ENCODE measurements at places on chromosomes 16 and 17. TPM values are rescaled to one million over a fixed set of nuclear protein-coding genes. Genes with fewer than 3 reads are reported as not detected.

- no peaks in the 10 kb centered on the region for H3K36me3 ChIP-seq
- H3K4me1 ChIP-seq, result peaks cover 18% of the 10 kb centered on the region
- no peak overlapping the region for H3K4me3 ChIP-seq
- peaks cover 10% of the 10 kb centered on the region for H3K27me3 ChIP-seq
- no peak for DNase-seq
These were observed 105.9 kb downstream of the ABCC12 start for GRCh38 chr16:48049847-48050246.

DNA sequence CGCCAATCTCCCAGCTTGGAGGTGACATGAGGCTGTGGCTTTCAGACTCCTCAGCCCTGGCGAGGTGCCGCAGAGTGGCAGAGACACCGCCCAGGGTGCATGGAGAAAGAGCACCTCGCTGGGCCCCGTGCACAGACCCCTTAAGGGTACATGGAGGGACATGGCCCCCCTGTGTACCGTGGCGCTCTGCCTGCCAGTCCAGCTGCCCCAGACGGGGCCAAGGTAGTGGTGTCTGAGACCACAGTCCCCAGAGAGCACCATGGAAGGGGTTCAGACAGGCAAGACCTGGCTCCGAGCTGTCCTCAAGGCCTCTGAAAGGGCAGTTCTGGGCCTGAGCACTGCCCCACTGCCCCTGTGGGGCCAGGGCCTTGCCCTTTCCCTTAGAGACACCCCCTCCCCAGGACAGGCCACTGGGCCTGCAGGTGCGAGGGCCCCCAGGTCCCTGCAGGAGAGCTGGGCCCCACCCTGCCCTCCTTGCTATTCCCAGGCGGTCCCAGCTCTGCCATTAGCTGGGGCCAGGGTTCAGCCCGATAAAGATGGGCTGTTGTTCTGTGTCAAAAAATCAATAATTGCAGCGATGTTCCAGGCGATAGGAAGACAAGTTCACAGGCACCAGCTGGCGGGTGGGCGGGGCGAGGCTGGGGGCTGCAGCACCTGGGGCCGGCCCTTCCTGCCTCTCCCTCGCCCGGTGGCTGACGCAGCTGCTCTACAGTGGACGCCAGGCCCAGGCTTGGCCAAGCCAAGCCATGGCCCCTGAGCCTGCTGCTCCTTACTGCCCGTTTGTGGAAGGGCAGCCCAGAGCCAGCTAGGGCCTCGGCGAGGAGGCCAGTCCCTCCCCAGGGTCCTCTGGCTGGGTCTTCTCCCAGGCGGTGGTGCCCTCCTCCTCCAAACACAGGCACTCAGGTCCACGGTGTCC lies 51.7 kb downstream of the ZFPM1 start:
- H3K36me3 ChIP-seq, result peaks cover 1% of the 10 kb centered on the region
- H3K27ac ChIP-seq, result peak overlapping the region; percentile 95
- peaks cover 30% of the 10 kb centered on the region for H3K4me1 ChIP-seq
- H3K4me3 ChIP-seq, result peak overlapping the region; percentile 57
- no peaks in the 10 kb centered on the region for H3K27me3 ChIP-seq

Gene TRIM47
- total RNA-seq, result 1.0 TPM

Gene HCRT
- not detected for total RNA-seq

DNA sequence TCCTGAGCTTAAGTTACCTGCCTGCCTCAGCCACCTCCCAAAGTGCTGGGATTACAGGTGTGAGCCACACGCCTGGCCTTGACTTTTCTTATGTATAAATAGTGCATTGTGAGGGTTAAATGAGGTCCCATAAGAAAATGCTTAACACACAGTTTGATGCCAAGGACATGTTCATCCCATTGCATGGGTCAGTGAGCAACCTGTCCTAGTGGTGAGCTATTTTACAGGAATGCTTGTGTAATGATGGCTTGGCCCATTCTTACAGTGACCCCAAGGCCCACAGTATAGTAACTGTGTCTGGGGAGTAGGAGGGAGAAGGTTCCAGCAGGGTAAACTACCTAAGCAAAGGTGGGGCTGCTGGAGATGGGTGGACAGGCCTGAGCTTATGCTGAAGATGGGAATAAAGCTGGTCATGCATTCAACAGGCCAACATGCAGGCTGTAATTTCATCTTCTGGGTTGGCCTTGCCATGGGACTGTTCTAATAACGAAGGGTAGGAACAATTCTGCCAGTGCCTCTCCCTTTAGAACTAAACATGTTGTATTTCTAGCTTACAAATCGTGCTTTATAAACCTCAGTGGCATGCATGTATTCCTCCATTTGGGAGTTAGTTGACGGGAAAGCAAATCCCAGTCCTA lies 6.2 kb downstream of the ACSF2 start:
- H3K27ac ChIP-seq, result no peak overlapping the region
- H3K27me3 ChIP-seq, result no peaks in the 10 kb centered on the region
- peaks cover 3% of the 10 kb centered on the region for H3K36me3 ChIP-seq
- peaks cover 33% of the 10 kb centered on the region for H3K4me1 ChIP-seq
- DNase-seq, result no peak
- H3K4me3 ChIP-seq, result no peak overlapping the region

- H3K36me3 ChIP-seq, result no peaks in the 10 kb centered on the region
- DNase-seq, result no peak
- peaks cover 10% of the 10 kb centered on the region for H3K27me3 ChIP-seq
- H3K4me1 ChIP-seq, result peaks cover 6% of the 10 kb centered on the region
- no peak overlapping the region for H3K4me3 ChIP-seq
These were observed 29.3 kb downstream of the C17orf67 start for GRCh38 chr17:56804454-56804853.

GRCh38 chr16:85544668-85545067 lies 68.5 kb upstream of the GSE1 start:
- no peak overlapping the region for H3K27ac ChIP-seq
- peaks cover 3% of the 10 kb centered on the region for H3K27me3 ChIP-seq
- H3K4me3 ChIP-seq, result no peak overlapping the region
- no peak for DNase-seq
- no peaks in the 10 kb centered on the region for H3K36me3 ChIP-seq

DNA sequence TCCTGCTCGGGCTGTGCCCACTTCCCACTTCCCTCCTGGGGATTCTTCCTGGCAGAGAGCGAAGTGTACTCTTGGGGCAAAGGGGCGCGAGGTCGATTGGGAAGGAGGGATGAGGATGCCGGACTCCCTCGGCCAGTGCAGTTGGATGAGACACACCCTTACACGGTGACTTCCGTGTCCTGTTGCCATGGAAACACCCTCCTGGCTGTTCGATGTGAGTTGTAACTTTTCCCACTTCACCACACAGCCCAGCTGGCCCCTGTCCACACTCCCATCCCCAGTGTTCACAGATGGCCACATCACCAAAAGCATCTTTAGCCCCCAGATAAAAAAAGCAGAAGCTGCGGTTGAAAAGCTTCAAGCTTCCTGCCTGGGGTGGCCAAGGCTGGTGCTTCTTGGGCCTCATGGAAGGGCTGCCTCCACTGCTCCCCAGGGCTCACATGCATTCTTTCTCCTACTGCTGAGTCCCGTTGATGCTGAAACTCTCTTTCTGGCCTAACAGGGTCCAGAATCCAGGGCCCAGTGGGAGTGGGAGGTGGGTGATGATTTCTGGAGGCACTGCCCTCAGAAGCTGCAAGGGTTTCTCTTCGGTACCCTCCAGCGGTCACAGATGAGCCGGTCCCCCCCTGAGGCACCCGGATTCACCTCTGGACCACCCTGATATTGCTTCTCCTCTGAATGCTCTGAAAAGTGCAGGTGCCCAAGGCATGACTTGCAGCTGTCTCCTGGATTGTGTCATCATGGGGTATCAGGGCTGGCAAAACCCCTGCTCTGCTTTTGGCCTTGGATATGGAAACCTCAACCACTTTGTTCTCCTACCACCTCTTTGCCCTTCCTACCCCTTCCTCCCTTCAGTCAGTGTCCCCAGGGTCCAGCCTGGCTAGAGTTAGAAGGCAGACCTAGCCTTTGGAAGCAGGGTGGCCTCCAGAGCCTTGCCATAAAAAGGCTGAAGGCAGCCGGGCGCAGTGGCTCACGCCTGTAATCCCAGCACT lies 2.2 kb upstream of the TRAF4 start:
- H3K4me1 ChIP-seq, result peaks cover 11% of the 10 kb centered on the region
- H3K27me3 ChIP-seq, result no peaks in the 10 kb centered on the region
- no peak for DNase-seq
- no peak overlapping the region for H3K27ac ChIP-seq
- H3K4me3 ChIP-seq, result no peak overlapping the region

Gene PFN1
- total RNA-seq, result 404 TPM

GRCh38 chr17:74130276-74130675 lies 73.2 kb upstream of the RPL38 start:
- H3K27ac ChIP-seq, result no peak overlapping the region
- peaks cover 1% of the 10 kb centered on the region for H3K4me1 ChIP-seq
- H3K36me3 ChIP-seq, result no peaks in the 10 kb centered on the region
- H3K4me3 ChIP-seq, result no peak overlapping the region
- DNase-seq, result no peak

DNA sequence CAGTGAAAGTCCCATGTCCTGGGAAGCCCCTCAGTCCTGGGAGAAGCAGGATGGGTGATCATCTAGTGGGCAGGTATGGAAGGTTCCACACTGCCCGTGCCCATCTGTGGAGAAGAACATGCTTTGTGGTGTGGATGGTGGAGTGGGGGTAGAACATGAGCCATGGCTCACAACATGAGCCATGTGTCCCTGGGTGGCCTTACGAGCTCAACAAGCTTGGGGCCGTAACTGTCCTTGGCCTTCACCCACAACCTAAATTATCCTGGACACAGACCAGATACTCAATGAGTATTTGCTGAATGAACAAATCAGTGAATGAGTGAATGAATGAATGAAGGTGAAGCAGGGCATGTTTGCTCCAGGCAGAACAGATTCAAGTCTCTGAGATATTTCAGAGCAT lies 13.5 kb downstream of the SOX8 start:
- H3K4me1 ChIP-seq, result peaks cover 2% of the 10 kb centered on the region
- H3K27ac ChIP-seq, result no peak overlapping the region
- peaks cover 39% of the 10 kb centered on the region for H3K27me3 ChIP-seq
- no peaks in the 10 kb centered on the region for H3K36me3 ChIP-seq
- no peak for DNase-seq

- H3K4me3 ChIP-seq, result no peak overlapping the region
- no peaks in the 10 kb centered on the region for H3K36me3 ChIP-seq
- H3K27ac ChIP-seq, result peak overlapping the region; percentile 6
- peaks cover 30% of the 10 kb centered on the region for H3K4me1 ChIP-seq
- DNase-seq, result no peak
- H3K27me3 ChIP-seq, result peaks cover 2% of the 10 kb centered on the region
These were observed 83.1 kb upstream of the CNTNAP4 start for GRCh38 chr16:76193906-76194615.

All from progenitor cell of endocrine pancreas (in vitro differentiated cells).